ENCODE measurements at places on chromosomes 3 and 15. TPM values are rescaled to one million over a fixed set of nuclear protein-coding genes. Genes with fewer than 3 reads are reported as not detected.
A peak's percentile ranks its signal among the peaks of the same experiment; 100 is the strongest.

Gene TJP1
- total RNA-seq, result 43.4 TPM

Gene GHSR
- not detected for total RNA-seq

Gene CYP1A2
- not detected for total RNA-seq

Gene IMPG2
- 0.18 TPM for total RNA-seq

Gene MME
- total RNA-seq, result 19.4 TPM

Gene EPB42
- not detected for total RNA-seq

Gene EIF5A2
- total RNA-seq, result 7.7 TPM

Gene CPLX3
- total RNA-seq, result not detected

Gene SLC6A1
- not detected for total RNA-seq

Gene ADGRG7
- total RNA-seq, result not detected

Gene GOLGA6B
- total RNA-seq, result not detected

GRCh38 chr3:6733699-6734394 is 127.1 kb upstream of the GRM7 start:
- H3K27ac ChIP-seq, result no peak overlapping the region
- H3K4me3 ChIP-seq, result no peak overlapping the region
- H3K4me1 ChIP-seq, result no peaks in the 10 kb centered on the region
- H3K36me3 ChIP-seq, result no peaks in the 10 kb centered on the region
- no peak for DNase-seq
- no peaks in the 10 kb centered on the region for H3K27me3 ChIP-seq

GRCh38 chr3:196941729-196942225 is 551 bp downstream of the NCBP2 start:
- DNase-seq, result peak; percentile 51
- H3K4me3 ChIP-seq, result peak overlapping the region; percentile 78
- H3K27me3 ChIP-seq, result no peaks in the 10 kb centered on the region
- peaks cover 22% of the 10 kb centered on the region for H3K36me3 ChIP-seq
- peak overlapping the region; percentile 86 for H3K27ac ChIP-seq

DNA sequence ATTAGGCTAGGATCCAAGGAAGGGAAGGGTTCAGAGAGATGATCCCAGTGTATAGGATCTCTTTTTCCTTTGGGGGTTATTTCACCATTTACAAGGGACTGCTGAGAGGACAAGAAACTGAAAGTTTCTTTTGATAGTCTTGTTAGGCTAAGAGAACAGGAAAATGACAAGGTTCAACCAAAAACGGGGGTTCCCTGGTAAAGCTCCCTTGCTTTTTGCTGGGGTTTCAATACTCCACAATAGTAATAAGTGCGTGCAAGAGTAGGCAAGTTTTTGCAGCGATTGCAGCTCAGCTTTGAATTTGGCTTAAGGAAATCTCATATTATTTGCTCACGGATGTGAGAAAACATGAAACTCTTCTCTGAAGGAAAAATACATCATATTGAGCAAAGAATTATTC is 18.8 kb upstream of the SUSD5 start:
- no peak overlapping the region for H3K4me3 ChIP-seq
- no peaks in the 10 kb centered on the region for H3K4me1 ChIP-seq
- no peak for DNase-seq
- no peaks in the 10 kb centered on the region for H3K36me3 ChIP-seq

DNA sequence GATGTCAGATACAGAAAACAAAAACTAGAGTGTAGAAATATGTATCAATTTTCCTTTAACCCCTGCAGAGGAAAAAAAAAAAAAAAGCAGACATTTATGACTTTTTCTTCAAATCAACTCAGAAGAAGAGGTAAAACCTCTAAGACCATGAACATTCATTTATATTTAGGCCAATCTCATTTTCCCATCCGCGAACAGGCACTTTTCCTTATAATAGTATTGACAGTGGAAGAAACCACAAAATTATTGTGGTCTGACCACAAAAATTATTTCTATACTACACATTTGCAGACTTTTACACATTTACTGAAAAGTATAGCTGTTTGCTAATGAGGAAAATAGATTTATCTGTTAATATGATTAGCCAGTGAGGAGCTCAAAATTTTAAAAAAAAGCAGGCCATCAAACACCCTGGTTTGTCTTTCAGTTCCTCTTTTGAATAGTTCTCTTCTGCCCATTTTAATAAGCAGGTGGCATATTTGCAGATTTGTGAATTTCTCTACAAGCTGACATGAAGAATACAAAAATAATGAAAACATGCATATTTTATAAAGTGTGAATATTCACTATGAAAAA is 5.7 kb downstream of the OSBPL11 start:
- H3K27me3 ChIP-seq, result no peaks in the 10 kb centered on the region
- no peak for DNase-seq
- H3K36me3 ChIP-seq, result no peaks in the 10 kb centered on the region
- no peaks in the 10 kb centered on the region for H3K4me1 ChIP-seq
- H3K4me3 ChIP-seq, result no peak overlapping the region

GRCh38 chr3:143445118-143445517 is 325.5 kb downstream of the CHST2 start:
- H3K4me3 ChIP-seq, result no peak overlapping the region
- H3K27me3 ChIP-seq, result no peaks in the 10 kb centered on the region
- peak; percentile 51 for DNase-seq
- H3K4me1 ChIP-seq, result peaks cover 7% of the 10 kb centered on the region
- H3K27ac ChIP-seq, result no peak overlapping the region

DNA sequence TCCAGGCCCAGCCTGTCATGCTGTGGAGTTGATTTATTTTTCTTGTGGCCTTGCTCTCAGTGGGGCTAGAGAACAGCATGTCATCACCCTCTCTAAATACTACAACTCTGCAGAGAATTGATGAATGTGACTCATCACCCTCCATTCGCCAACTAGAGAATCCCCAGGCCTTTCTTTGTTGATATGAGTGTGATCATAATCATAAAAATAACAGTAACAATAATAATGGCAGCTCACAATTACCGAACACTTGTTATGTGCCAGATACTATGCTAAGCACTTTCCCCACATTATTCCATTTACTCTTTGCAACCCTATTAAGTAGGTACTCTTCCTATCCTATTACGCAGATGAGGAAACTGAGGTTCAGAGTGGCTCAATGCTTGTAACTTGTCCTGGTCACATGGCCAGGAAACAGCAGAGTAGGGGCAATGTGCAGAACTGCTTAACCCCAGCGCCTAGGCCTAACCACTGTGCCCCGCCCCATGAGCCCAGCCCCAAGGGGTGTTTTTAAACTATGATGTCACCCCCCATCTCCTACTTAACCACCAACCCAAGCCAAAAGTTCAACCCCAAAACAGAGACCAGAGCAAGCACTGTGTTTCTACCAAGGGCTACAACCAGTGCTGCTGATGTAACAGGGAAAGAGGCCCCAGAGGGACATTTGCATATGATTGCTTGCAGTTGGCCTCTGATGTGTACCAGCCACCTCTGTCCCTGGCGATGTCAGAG is 104.5 kb downstream of the ADCY5 start:
- H3K27me3 ChIP-seq, result peaks cover 56% of the 10 kb centered on the region
- peak; percentile 74 for DNase-seq
- H3K4me1 ChIP-seq, result no peaks in the 10 kb centered on the region
- no peak overlapping the region for H3K4me3 ChIP-seq
- H3K27ac ChIP-seq, result no peak overlapping the region

GRCh38 chr15:84836844-84837243 is 19.7 kb downstream of the ALPK3 start:
- H3K36me3 ChIP-seq, result no peaks in the 10 kb centered on the region
- H3K4me1 ChIP-seq, result peaks cover 3% of the 10 kb centered on the region
- peaks cover 26% of the 10 kb centered on the region for H3K27me3 ChIP-seq
- H3K27ac ChIP-seq, result no peak overlapping the region

- H3K27ac ChIP-seq, result no peak overlapping the region
- no peaks in the 10 kb centered on the region for H3K36me3 ChIP-seq
- no peaks in the 10 kb centered on the region for H3K27me3 ChIP-seq
- no peak overlapping the region for H3K4me3 ChIP-seq
Observed at GRCh38 chr3:175879417-175879816, 1020.3 kb downstream of the NAALADL2 start.

- peak overlapping the region; percentile 85 for H3K4me3 ChIP-seq
- H3K27ac ChIP-seq, result no peak overlapping the region
- no peaks in the 10 kb centered on the region for H3K27me3 ChIP-seq
- peaks cover 4% of the 10 kb centered on the region for H3K4me1 ChIP-seq
Observed at GRCh38 chr3:136249593-136249992, 547 bp upstream of the PCCB start.

DNA sequence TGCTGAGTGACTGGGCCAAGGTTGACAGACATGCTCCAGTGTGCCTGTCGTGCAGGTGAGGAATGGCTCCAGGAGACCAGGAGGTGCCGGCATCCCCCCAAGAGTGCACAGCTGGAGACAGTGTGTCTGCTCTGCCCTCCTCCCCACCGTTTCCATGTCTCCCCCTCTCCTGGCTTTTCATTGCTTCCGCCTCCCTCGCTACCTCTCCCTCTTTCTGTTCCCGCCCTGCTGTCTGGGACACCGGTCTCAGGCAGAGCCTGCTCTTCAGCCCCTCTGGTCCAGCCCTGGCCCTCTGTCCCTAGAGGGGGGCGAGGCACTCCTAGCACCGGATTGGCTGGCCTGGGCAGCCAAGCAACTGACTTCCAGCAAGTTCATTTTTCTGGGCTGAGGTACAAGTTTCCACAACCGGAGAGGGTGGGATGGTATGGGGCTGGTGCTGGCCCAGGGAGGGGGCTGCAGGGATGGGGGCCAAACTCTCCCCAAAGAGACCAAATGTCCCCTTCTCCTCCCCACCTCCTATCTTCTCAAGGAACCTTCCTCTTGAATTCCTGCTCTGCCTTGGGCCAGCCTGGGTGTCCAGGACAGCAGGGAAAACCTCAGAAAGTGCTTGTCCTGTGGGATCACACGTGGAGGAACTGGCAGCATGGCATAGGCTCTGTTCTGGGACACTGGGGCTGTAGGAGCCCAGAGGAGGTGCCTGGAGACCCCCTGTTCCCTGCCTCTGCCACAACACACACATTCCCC is 32.6 kb downstream of the PRKCD start:
- peaks cover 16% of the 10 kb centered on the region for H3K4me1 ChIP-seq
- no peak for DNase-seq
- no peak overlapping the region for H3K27ac ChIP-seq
- H3K4me3 ChIP-seq, result no peak overlapping the region

DNA sequence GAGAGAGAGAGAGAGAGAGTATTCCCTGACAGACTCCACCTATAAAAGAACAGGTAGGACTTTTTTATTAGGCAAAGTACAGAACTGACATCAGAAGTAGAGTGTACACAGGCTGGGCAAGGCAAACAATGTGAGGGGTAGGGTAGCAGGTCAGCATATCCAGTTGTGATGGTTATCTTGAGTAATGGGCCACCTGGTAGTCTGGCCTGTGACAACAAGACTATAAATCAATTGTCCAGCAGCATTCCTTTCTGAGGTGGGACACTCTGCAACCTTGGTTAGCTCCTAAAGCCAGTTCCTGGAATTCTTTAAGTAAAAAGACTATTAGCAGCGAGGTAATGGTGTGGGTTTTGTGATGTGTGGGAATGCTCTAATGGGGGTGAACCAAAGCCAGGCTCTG is 14.9 kb upstream of the TMCC1 start:
- no peak overlapping the region for H3K27ac ChIP-seq
- no peaks in the 10 kb centered on the region for H3K27me3 ChIP-seq
- H3K4me3 ChIP-seq, result no peak overlapping the region
- H3K4me1 ChIP-seq, result no peaks in the 10 kb centered on the region

DNA sequence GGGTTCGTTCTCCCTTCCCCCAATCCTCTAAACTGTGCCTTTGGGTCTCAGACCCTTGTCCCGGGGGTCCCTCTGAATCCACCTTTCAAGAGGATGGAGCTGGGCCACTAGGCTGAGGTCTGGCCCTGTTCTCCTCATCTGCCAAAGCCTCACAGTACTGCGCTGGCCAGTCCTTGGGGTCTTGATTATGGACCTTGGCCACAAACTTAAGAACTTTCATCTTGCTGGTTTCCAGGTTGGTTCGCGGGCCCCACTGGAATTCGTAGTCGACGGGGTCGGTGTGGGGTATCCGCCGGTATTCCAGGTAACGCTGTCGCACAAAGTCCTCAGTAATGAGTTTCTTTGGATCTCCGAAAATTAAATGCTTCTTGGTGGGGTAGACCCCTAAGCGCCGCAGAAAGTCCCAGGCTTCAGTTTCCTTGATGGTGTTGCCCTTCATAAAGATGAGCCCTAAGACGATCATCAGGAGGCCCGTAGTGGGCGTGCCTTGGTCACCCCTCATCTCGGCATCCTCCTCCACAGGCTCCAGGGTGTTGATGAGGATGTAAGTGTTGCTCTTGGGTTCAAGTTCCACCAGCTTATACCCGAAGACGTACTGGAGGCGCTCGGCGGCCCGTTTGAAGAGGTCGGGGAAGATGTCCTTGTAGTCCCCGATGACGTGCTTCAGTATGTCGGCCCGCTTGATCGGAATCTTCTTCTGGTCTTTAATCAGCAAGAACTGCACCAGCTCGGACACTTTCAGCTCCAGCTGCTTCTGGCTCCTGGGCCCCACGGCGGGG is 727 bp downstream of the NSMCE3 start:
- peak overlapping the region; percentile 84 for H3K4me3 ChIP-seq
- H3K36me3 ChIP-seq, result no peaks in the 10 kb centered on the region
- peak overlapping the region; percentile 58 for H3K27ac ChIP-seq
- H3K27me3 ChIP-seq, result no peaks in the 10 kb centered on the region
- DNase-seq, result peak; percentile 34

DNA sequence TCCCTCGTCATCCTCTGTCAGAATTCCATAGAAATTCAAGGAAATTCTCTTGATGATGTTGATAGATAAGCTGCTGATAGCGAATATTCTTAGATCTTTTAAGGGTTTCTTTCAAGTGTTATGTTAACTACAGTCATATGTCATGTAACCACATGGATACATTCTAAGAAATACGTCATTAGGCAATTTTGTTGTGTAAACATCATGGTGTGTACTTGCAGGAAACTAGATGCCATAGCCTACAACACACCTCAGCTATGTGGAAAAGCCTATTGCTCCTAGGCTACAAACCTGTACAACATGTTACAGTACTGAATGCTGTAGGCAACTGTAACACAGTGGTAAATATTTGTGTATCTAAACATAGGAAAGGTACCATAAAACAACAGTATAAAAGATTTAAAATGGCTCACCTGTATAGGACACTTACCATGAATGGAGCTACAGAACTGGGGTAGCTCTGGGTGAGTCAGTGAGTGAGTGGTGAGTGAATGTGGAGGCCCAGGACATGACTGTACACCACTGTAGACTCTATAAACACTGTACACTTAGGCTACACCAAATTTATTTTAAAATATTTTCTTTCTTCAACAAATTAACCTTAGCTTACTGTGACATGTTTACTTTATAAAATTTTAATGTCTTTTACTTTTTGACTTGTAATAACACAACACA is 34.6 kb downstream of the GLDN start:
- no peaks in the 10 kb centered on the region for H3K36me3 ChIP-seq
- H3K27me3 ChIP-seq, result peaks cover 22% of the 10 kb centered on the region
- H3K27ac ChIP-seq, result no peak overlapping the region
- peaks cover 8% of the 10 kb centered on the region for H3K4me1 ChIP-seq
- peak; percentile 80 for DNase-seq
- H3K4me3 ChIP-seq, result no peak overlapping the region

All from IMR-90 (cell line).